CD4-positive, alpha-beta T cell (primary cell): ENCODE measurements at places on chromosomes 4 and X.

DNA sequence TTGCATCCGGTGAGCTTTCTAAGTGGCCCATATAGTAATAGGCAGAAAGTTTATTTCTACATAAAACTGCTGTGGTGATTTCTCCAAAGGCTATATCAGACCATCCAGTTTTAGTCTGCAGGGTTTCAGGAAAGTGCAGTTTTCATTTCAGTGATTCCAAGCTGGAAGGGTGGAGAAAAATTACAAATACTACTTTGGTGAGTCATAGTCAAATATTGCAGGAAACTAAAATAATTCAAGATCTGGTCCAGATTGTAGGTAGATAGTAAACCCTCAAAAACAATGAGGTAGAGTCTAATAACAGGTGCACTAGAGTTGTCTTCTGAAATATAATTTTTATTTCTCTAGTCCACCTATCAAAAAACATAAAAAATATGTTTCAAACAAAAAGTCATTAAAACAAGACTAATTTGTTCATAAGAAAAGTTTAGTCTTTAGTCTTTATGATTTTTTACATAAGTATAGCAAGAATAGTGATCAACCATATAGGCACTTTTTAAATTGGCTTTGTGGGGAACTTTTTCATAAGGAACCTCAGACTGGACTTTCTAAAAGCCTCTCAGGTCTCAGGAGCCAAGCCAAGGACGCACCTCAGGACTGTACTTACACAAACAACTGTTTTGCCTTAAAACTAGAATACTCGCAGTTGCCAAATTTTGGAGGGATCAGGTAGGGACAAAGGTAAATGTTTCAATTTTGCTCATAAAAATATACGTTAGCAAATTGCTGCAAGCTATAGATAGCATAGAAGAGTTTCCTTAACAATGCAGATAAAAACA lies 101.8 kb upstream of the TLR3 start:
- DNase-seq: no peak

DNA sequence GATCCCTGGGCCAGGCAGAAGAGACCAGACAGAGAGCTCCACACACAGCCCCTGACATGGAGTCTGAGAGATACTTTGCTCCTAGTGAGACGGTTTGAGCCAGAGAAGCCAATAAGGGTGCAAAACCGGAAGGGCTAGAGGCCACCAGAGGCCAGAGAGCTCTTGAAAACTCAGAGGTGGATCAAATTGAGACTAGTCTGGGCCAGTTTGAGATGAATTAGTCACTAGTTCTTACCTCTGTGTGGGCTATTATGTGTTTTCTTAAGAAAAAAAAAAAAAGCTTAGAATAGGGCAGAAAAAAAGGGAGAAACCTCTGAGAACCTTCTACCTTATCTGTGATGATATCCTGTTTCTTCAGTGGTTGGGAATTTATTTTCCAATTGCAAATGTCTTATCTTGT lies 110.4 kb upstream of the EDNRA start:
- DNase-seq: no peak

- DNase-seq: no peak
Measured at GRCh38 chr4:86560447-86560846, 33.7 kb upstream of the PTPN13 start.

GRCh38 chr4:174631901-174632758 lies 109.8 kb upstream of the HPGD start:
- no peak for DNase-seq

DNA sequence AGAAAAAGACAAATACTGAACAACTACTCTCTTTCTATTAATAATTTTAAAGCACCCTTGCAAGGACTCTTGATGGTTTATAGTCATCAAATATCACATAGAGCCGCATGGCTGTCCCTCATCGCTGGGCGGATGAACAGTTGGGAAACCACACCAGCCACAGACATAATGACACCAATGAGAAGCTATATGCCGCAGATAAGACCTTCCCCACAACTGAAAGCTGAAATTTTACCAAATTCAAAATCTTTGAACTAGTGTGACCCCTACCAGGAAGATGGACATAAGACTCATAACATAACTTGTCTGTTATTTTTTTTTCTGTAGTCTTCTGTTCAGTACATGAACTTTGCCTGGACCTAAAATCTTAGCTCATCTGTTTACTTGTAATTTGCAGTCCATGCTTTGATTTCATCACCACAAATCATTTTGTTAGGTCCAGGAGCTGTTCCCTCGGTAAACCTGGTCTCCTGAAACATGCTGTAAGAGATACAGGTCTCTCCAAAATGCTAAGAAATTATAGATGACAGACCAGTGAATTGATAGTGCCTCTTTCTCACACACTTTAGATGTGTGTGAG lies 157.3 kb upstream of the RAPGEF2 start:
- no peak for DNase-seq

GRCh38 chr4:38130884-38131283 lies 170.7 kb downstream of the PTTG2 start:
- DNase-seq: no peak

- peak; percentile 61 for DNase-seq
Measured at GRCh38 chr4:152255437-152255836, 280.5 kb downstream of the FBXW7 start.

DNA sequence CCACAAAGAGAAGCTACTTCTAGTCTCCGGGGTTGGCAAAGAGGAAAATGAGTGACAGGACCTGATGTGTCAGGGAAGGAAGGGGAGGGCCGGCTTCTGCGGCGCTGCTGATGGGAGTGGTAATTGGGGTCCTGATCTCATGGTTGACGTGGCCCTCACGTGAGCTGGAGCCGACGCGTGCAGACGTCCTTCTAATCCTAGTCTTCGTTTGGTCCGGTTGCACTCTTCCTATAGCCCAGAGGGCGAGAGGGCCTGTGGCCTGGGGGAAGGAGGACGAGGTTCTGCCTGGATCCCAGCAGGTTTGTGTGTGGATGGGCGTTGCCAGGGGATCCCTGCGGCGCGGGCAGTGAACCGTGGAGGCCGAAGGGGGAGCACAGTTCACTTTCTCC lies at the start of gene ARMCX1:
Gene ARMCX1, plus strand, starts transcription at position 186 of the 389 bp plus-strand sequence. CDS start 2,384 bp downstream, outside the sequence.
- peak; percentile 45 for DNase-seq

DNA sequence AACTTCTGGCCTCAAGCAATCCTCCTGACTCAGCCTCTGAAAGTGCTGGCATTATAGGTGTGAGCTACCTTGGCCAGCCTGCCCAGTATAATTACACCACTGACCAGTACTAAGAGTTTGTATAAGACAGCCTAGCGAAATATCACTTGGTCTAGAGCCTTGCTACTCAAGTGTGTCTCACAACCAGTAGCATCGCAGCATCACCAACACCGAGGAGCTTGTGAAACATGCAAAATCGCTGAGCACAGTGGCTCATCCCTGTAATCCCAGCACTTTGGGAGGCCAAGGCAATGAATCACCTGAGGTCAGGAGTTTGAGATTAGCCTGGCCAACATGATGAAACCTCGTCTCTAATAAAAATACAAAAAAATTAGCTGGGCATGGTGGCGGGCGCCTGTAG lies 102.0 kb upstream of the GATB start:
- no peak for DNase-seq

- DNase-seq: no peak
Measured at GRCh38 chr4:26061248-26061986, 147.4 kb downstream of the SMIM20 start.

GRCh38 chr4:54063737-54064316 lies 578 bp downstream of the CHIC2 start:
- peak; percentile 43 for DNase-seq

GRCh38 chrX:129984111-129984958 lies 1.9 kb downstream of the BCORL1 start:
- peak; percentile 20 for DNase-seq

DNA sequence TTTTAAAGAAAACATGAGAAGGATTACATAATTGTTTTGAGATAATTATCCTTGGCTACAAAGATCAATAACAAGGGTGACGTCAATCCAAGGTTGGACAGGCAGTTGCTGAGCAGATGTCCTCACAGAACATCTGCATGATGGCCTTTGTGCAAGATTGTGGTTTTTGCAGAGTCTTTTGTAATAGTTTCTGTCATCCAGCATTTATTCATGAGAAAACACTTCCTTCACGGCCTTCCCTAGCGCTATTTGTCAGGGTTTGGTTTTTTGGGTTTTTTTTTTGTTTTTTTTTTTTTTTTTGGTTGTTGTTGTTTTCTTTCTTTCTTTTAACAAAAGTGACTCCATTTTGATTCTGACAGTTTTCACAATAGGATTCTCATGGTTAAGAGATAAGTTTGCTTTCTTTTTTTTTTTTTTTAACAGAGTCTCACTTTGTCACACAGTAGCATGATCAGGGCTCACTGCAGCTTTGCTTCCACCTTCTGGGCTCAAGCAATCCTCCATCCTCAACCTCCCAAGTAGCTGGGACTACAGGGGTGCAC lies 31.5 kb upstream of the ELF2 start:
- no peak for DNase-seq

GRCh38 chr4:181810711-181811110 lies 432.5 kb upstream of the TENM3 start:
- no peak for DNase-seq

DNA sequence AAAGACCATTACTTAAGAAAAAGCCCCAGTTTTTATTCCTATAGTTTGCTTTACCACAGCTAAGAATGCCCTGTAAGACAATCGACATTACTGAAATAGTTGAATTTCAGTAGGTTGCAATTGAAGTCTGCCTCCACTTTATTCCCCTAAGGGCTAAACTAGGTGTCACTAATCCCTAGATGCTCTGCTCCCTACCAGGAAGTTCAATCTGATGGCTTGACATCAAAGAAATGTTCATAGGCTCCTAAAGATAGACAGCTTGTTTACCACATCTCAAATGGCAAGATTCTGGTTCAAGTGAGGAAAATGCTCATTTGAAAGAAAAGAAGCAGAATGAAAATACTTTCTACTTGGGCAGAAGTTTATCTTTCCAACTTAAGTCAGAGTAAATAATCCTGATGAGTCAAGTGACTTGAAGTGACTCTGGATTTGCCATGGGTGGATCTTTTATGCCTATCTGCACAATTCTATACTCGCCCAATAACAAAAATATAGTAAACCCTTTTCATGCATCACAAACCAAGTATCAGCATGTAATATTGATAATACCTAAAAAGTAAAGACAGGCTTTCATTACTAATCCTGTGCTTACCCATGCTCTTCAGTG lies 117.2 kb downstream of the SH3RF1 start:
- DNase-seq: no peak
